ENCODE measurements at places on chromosomes 12 and 14. TPM values are rescaled to one million over a fixed set of nuclear protein-coding genes. Genes with fewer than 3 reads are reported as not detected.

DNA sequence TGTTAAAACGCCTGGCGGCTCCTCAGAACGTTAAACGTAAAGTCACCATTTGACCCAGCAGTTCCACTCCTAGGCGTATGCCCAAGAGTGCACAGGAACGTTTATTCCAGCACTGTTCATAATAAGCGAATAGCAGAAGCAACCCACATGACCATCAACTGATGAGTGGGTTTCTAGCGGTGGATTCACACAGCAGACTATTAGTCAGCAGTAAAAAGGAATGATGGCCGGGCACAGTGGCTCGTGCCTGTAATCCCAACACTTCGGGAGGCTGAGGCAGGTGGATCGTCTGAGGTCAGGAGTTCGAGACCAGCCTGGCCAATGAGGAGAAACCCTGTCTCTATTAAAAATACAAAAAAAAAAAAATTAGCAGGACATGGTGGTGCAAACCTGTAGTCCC is 22.4 kb upstream of the FBRSL1 start:
- peak overlapping the region; percentile 41 for H3K4me3 ChIP-seq
- no peak for DNase-seq
- H3K36me3 ChIP-seq = no peaks in the 10 kb centered on the region
- peaks cover 20% of the 10 kb centered on the region for H3K27me3 ChIP-seq
- peaks cover 34% of the 10 kb centered on the region for H3K4me1 ChIP-seq

Gene PLEKHG7
- polyA plus RNA-seq = not detected

Gene SCYL2
- 29.9 TPM for polyA plus RNA-seq

DNA sequence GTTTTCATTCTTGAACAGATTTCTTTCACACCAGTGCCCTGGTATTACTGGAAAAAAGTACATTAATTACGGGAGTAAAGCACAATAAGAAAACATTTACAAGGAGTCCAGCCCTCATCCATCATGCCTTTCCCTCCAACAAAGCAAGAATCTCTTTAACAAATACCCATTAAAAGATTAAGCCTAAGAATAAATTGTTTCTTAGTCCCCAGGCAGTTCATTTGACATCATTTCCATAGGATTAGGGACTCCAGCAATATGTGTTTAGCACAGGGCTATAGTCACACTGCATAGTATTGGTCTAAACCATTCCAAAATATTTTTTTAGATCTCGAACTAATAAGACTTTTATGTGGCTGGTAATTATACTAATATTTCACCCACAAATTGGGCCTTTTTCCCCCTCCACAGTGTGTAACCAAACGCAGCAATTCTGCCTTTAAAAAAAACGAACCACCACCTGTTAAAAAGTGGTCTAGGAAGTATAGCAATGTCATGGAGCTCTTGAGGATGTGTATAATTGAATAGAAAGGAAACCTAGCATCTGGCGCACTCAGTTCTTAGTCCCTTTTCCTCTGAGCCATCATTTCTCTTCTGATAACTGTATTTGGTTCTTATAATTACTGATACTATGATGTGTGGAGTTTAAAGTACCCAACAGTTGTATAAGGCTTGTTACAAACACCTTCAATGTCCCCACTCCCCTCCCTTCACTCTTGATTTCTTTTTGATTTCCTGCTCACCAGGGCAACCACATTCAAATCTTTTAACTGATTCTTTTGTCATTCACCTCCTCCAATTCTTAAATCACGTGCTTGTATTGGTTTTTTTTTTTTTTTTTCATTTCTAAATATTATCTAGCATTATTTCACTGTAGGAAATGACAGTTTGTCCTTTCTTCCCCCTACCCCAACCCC is 138.7 kb downstream of the ETV6 start:
- no peak overlapping the region for H3K4me3 ChIP-seq
- H3K4me1 ChIP-seq = peaks cover 9% of the 10 kb centered on the region
- no peaks in the 10 kb centered on the region for H3K27me3 ChIP-seq
- peaks cover 10% of the 10 kb centered on the region for H3K36me3 ChIP-seq
- no peak for DNase-seq

- H3K27ac ChIP-seq = no peak overlapping the region
- H3K36me3 ChIP-seq = no peaks in the 10 kb centered on the region
- H3K4me3 ChIP-seq = no peak overlapping the region
- peaks cover 68% of the 10 kb centered on the region for H3K27me3 ChIP-seq
Observed at GRCh38 chr12:53948650-53949593, 5.8 kb upstream of the HOXC12 start.

DNA sequence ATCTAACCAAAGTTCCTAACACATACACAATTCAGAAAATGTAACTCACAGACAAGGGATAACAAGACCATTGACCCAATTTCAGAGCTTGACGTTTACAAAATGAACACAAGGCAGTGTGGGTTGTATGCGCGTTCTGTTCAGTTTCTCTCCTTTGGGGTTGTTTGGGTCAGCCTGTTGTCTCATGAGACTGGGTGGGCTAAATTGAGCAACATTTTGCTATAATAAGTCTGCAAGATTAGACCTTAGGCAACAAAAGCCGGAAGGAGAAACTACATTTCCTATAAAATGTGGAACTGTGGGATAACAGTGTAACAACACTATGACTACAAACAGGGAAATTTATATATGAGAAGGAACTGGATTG is 18.8 kb upstream of the LTA4H start:
- peaks cover 11% of the 10 kb centered on the region for H3K4me1 ChIP-seq
- H3K27ac ChIP-seq = no peak overlapping the region
- peaks cover 1% of the 10 kb centered on the region for H3K27me3 ChIP-seq
- DNase-seq = no peak
- H3K4me3 ChIP-seq = peak overlapping the region; percentile 22

DNA sequence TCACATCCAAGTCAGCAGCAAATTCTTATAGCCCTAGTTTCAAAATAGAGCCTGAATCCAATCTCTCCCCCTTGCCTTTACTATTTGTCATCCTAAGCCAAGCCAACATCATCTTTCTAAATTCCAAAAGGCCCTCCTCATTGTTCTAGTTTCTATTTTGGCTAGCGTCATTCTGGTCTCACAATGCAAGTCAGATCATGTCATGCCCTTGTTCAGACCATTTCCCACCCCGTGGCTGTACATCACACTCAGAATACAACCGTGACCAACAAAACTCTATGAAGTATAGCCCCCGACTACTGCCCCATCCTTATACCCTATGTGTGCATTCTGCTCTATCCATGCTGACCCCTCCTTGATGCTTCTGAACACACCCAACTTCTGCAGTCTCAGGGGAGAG is 12.3 kb upstream of the GNG2 start:
- H3K4me3 ChIP-seq = peak overlapping the region; percentile 74
- peaks cover 24% of the 10 kb centered on the region for H3K27me3 ChIP-seq
- H3K27ac ChIP-seq = peak overlapping the region; percentile 100
- peaks cover 93% of the 10 kb centered on the region for H3K4me1 ChIP-seq
- peaks cover 5% of the 10 kb centered on the region for H3K36me3 ChIP-seq
- DNase-seq = peak; percentile 63

GRCh38 chr12:47747596-47748506 is 10.8 kb downstream of the RAPGEF3 start:
- DNase-seq = no peak
- H3K27me3 ChIP-seq = peaks cover 12% of the 10 kb centered on the region
- no peaks in the 10 kb centered on the region for H3K36me3 ChIP-seq

GRCh38 chr12:114685320-114685781 is 1.4 kb upstream of the TBX3 start:
- no peak overlapping the region for H3K27ac ChIP-seq
- peaks cover 32% of the 10 kb centered on the region for H3K4me1 ChIP-seq
- DNase-seq = no peak
- no peaks in the 10 kb centered on the region for H3K36me3 ChIP-seq

Gene PRB2
- polyA plus RNA-seq = not detected

Data from immature natural killer cell (primary cell).